ENCODE measurements at places on chromosomes 3 and 15.

DNA sequence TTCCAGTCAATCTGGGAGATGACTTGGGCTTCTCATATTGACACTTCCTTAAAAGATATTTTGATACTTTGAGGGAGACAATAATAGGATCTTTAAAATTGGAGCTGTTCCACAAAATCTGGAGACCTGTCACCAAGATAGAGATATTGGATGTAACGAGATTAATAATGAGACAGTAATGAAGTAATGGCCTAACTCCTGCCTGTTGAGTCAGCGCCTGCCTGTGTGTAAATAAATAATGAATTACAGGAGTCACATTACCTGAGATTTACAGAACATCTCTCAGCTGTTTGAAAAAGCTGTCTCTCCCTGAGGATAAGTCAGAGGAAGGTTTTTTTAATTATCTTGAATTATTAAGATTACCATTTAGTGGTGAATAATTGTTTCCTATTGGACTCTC, 43.8 kb upstream of the MITF start:
- no peak for DNase-seq

DNA sequence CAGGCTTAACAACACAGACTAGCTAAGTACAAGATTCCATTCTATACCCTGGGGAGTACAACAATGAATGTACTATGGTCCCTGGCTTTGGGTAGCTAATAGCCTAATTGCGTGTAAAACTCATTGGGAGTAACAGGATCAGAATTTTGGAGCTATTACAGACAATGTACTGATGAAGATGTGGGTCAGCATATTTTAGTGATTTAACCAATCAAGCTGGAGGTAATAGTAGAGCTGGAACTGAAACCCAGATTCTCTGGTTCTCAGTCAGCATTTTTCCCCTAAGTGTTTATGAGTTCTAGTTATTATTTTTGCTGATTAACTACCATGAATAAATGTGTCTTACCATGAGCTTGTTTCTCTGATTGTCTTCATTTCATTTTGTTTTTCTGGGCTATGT, 578.7 kb downstream of the NLGN1 start:
- no peak for DNase-seq

GRCh38 chr3:121793078-121793477, 41.8 kb downstream of the IQCB1 start:
- no peak for DNase-seq

DNA sequence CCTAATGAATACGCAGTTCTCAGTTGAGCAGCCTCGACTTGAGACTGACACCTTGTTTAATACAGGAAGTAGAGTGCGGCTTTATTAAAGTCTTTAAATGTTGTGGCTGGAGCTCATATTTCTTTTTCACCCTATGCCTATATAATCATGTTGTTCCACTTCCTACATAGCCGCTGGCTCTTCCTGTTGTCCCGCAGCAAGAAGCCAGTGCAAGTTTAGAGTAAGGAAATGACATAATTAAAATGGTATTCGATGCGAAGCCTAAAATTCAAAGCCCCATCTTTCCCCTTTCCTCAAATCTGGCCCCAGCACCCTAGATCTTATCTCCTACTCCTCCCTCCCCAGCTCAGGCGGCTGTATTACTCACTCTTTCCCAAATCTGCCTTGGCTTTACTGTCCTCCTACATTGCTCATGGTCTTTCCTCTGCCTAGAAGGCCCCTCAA, 7.5 kb upstream of the PHLDB2 start:
- no peak for DNase-seq

DNA sequence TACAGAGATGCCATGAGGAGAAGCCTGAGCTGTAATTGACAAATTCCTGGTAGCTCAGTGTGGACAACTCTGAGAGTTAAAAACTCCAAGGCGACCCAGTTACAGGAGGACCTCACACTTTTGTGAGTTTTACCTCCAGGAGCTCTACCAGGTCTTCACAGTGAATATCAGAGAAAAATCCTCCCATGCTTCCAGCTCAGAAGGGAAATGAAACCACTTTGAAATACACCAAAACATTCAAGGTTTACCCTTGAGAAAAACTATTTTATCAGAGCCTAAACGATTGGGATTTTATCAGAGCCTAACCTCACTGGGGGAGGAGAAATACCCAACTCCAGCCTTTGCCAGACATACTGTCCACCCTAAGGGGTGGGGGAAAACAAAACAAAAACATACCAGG, 52.4 kb downstream of the MCCC1 start:
- no peak for DNase-seq

DNA sequence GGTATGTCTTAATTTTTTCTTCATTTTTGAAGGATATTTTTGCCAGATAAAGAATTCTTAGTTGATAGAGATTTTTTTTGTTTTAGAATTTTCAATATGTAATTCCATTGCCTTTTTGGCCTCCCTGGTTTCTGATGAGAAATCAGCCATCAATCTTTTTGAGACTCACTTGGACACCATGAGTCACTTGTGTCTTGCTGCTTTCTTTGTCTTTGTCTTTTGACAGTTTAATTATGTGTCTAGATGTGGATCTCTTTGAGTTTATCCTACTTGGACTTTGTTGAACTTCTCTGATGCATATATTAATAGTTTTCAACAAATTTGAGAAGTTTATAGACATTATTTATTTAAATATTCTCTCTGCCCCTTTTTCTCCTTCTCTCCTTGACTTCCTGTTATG, 34.7 kb upstream of the AQP9 start:
- DNase-seq, result no peak

DNA sequence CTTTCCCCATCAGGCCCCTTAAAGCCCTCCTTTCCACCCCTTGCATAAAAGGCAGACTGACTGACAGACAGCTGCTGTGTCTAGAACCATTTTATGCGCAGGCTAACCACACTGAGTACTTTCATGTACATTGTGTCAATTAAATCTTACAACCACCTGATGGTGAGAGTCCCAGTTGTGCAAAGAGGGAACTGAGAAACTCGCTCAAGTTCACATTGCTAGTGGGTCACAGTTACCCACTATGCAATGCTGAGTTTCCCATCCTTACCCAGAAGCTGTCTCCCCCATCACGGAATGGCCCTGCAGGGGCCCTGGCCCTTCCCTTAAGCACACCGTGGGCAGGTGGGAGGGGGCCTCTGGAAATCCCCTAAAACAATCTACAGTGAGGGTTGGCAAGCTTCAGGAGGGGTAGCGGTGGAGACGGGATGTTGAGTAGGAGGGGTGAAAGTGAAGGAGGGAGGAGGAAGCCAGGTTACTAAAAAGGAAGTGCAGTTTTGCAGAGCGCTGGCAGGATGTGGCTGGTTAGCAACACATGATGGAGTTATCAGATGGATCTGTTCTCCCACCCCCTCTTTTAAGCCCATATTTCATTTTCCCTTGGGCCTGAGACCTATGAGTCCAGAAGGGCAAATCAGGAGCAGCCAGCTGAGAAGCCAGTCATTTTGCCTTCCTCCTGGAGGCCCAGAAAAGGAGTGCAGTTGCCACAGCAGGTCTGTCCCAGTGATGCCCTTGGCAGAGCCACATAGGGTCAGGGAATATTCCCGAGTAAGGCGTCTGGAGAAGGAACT, 30.0 kb downstream of the STARD5 start:
- peak; percentile 38 for DNase-seq

GRCh38 chr3:33060609-33061337, 36.2 kb downstream of the GLB1 start:
- DNase-seq, result no peak

GRCh38 chr3:117228466-117228865, 518.9 kb downstream of the TUSC7 start:
- no peak for DNase-seq

DNA sequence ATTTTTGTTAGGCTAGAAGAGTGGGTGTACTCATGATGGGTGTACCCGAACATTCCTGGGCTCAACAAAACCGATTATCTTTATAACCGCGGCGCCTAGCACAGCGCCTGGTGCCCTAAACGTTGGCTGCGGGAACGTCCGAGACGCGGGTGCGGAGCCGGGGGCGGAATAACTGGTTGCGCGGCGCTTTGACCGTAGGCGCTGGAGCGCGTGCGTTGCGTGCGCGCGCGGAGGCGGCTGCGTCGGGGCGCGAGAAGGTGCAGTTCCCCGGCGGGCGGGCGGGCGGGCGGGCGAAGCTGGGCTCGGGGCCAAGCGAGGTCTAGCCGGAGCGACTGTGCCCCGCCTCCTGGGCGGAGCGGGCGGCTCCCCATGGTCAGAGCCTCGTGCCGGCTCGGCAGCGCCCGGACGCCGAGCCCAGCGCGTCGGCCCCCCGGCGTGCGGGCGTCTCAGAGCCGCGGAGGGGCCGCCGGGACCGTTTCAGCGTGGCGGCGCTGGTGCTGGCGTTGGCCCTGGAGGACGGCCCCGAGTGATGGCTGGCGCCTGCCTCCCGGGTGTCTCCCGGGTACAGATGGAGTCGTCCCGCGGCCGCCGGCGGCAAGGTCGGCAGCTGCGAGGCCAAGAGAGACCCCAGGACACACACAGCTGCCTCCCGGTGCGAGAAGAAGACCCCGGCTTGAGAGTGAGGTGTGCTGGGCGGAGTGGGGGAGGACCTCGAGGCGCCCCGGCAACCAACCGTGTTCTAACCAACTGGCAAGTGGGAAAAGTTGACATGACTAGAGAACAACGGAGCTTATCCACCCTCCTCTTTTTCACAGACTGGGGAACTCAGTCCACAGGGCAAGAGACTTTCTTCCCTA, at the start of gene PLAAT1:
TSS of gene PLAAT1 (plus strand) at position 373 of the 857 bp plus-strand sequence. CDS start 14,429 bp downstream, outside the sequence.
- DNase-seq, result no peak

DNA sequence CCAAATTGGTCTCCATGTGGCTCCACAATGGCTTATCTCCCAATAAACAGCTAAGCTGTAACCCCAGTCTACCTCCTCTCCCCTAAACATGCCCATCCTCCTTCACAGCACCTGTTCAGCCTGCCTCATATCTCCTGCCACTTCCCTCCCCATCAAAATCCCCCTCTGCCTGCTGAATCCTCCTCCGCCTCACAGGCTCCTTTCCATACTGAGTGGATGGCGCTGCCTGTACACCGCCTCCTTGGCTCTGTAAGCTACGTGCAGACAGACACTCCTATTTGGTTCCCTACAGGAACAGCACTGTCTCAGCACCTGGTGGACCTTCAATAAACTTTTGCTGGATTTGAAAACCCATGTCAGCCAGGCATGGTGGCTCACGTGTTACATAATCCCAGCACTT, 53.7 kb downstream of the ADCY5 start:
- DNase-seq, result no peak

DNA sequence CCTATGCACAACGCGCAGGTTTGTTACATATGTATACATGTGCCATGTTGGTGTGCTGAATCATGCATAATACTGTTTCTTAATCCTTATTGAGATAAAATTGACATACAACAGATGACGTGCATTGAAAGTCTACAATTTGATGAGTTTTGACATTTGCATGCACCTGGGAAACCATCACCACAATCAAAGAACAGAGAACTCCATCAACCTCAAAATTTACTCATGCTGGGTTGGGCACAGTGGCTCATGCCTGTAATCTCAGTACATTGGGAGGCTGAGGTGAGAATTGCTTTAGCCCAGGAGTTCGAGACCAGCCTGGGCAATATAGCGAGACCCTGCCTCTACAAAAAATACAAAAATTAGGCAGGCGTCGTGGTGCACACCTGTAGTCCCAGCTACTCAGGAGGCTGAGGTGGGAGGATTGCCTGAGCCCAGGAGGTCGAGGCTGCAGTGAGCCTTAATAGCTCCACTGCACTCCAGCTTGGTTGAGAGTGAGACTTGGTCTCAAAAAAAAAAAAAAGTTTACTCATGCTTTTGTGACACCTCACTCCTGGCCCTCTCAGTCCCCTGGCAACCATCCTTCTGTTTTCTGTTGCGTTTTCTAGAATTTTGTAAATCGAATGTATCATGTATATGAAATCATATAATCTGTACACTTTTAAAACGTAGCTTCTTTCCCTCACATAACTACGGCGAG, 56.6 kb downstream of the BHLHE40 start:
- no peak for DNase-seq

DNA sequence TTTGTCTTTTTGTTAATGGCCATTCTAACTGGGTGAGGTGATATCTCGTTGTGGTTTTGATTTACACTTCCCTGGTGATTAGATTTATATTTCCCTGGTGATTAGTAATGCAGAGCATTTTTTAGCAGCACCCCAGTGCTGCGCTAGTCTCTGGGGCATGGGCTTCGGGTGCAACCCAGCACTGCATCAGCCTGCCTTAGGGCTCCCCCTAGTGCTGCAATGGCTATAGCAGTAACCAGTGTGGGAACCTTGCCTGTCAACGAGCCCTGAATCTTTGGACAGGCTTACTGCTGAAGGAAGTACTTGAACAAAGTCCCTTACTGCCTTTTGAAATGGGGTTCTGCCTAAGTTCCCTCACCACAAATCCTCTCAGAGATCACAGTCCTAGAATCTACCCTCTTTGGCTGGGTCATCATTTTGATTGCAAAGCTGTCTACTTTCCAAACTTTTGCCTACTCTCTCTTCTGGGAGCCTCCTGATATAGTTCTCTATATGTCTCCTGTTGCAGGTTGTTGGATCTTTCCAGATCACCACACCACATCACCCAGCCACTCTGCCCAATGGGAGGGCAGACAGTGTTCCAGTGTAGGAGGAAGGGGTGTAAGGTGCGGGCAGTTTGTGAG, 79.2 kb upstream of the CCNL1 start:
- DNase-seq, result peak; percentile 49

DNA sequence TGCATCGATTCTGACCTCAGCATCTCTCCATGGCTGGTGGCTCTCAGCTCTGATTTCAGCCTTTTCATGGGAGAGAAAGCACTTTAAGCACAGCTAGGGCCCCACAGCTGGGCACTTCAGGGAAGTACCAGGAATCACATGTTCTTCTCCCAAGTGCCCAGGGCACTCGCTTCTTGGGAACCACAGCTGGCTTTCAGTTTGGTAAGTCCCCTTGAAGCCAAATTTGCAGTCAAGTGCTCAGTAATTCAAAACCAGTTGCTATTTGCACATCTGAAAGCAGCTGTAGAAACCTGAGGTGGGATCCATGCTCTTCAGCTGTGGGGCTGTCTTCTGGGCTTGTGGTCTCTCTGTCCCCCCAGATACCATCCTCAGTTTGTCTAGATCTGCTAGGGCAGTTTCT, 12.8 kb downstream of the GABRA5 start:
- DNase-seq, result no peak

GRCh38 chr3:195081242-195081963, 189.6 kb downstream of the XXYLT1 start:
- DNase-seq, result no peak

DNA sequence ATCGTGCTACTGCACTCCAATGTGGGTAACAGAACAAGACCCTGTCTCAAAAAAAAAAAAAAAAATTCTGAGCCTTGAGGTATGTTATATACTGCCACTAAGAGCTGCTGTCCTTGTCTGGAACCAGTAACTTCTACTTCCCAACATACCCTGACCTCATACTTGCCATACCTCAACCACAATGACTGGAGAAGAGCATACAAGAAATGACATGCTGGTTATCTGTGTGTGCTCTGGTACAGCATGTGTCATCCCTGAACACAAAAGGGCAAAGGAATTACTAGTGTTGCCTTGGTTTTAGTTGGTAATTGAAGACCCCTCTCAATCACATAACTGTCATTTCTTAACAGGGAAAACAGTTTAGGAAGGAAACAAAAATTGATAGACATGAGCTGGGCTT, 54.5 kb downstream of the MRPS25 start:
- DNase-seq, result no peak

GRCh38 chr3:30456264-30456663, 150.1 kb upstream of the TGFBR2 start:
- no peak for DNase-seq

GRCh38 chr3:69752241-69752640, 13.0 kb downstream of the MITF start:
- DNase-seq, result no peak

All from stimulated activated CD8-positive, alpha-beta memory T cell treated with anti-CD3 and anti-CD28 coated beads, Interleukin-7, amount 100 ng/mL, for 1 hour (primary cell).